LoVo (cell line): ENCODE measurements at places on chromosomes 11 and 22.

GRCh38 chr11:105229761-105230160 is 90.2 kb upstream of the CARD18 start:
- no peak for DNase-seq

GRCh38 chr22:49258107-49259010 is 569.3 kb downstream of the BRD1 start:
- no peak for DNase-seq

GRCh38 chr22:25051983-25052710 is 99.6 kb downstream of the KIAA1671 start:
- no peak for DNase-seq

GRCh38 chr11:17649696-17650095 is 69.7 kb upstream of the MYOD1 start:
- no peak for DNase-seq

DNA sequence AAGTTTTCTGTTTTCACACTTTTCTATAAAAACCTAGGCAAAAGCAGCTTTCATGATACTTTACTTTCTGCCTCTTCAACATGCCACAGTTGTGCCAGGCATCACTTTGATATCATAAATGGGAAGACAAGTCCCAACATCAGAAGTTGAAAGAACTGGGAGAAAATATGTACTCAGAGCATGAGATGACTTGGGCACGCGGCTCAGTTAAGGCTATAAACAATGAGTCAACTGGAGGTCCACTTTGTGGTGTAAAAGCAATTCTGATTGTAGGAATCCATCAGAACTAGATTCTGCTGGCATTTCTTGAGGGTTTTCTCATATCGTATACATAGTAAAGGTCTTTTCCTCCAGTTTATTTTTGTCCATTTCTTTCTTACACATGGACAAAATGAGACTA is 109.7 kb upstream of the USP47 start:
- no peak for DNase-seq

DNA sequence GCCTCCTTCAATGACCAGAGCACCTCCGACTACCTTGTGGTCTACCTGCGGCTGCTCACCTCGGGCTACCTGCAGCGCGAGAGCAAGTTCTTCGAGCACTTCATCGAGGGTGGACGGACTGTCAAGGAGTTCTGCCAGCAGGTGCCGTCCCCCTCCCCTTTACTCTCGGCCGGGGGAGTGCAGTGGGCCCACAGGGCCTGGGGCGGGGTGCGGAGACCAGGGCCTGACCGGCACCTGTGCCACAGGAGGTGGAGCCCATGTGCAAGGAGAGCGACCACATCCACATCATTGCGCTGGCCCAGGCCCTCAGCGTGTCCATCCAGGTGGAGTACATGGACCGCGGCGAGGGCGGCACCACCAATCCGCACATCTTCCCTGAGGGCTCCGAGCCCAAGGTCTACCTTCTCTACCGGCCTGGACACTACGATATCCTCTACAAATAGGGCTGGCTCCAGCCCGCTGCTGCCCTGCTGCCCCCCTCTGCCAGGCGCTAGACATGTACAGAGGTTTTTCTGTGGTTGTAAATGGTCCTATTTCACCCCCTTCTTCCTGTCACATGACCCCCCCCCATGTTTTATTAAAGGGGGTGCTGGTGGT is 11.0 kb downstream of the OTUB1 start:
- no peak for DNase-seq

- DNase-seq, result no peak
These were observed 7.9 kb upstream of the TRIM44 start for GRCh38 chr11:35654711-35655110.

DNA sequence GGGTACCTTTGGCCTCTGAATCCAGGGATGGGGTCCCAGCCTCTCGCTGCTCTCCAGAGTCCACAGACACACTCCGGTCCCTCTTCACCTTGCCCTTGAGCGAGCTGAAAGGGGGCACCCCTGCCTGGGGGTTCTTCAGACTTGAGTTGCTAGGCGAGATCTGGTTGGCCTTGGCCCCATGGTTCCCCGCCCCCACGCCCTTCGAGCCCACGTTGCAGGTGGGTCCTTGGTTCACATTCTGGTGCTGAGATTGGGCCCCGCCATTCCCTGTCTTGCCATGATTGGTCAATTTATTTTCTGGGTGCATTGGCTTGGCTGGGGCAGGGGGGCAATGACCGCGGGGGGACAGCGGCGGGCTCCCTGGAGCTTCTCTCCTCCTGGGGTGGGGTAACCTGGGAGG is 17.5 kb downstream of the BCL9L start:
- DNase-seq, result no peak
